ENCODE measurements at places on chromosomes 12 and 14. TPM values are rescaled to one million over a fixed set of nuclear protein-coding genes. Genes with fewer than 3 reads are reported as not detected.

DNA sequence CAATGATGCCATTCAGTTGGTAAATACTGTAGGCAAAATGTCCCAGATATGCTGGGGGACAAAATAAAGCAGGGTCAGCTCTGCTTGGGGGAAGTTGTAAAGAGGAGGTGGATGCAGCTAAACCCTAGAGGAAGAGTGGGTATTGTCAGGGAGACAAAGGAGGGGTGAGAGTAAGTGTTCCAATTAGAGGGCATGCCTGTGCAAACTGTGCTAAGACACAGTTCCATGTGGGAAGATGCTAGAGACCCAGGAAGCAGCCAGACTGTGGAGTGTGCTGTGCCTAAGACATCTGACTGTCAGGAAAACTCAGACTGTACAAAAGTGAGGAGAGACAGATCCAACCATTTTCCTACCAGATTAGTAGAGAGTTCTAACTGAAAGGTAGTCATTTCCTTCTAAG is 474.3 kb downstream of the ATP23 start:
- no peaks in the 10 kb centered on the region for H3K27me3 ChIP-seq
- no peaks in the 10 kb centered on the region for H3K36me3 ChIP-seq
- H3K4me3 ChIP-seq: no peak overlapping the region
- DNase-seq: no peak

Gene RIPK3
- 0.77 TPM for total RNA-seq

GRCh38 chr14:95695913-95696312 is 9.7 kb downstream of the TCL1B start:
- no peak overlapping the region for H3K27ac ChIP-seq
- H3K36me3 ChIP-seq: no peaks in the 10 kb centered on the region
- no peak overlapping the region for H3K4me3 ChIP-seq
- no peaks in the 10 kb centered on the region for H3K4me1 ChIP-seq
- H3K27me3 ChIP-seq: no peaks in the 10 kb centered on the region
- DNase-seq: no peak

Gene GUCY2C
- total RNA-seq: 0.10 TPM

Gene RAD9B
- not detected for total RNA-seq

Measured in right lobe of liver (tissue), 6 donors.